ENCODE measurements at places on chromosomes 4 and X. TPM values are rescaled to one million over a fixed set of nuclear protein-coding genes. Genes with fewer than 3 reads are reported as not detected.
A peak's percentile ranks its signal among the peaks of the same experiment; 100 is the strongest.

DNA sequence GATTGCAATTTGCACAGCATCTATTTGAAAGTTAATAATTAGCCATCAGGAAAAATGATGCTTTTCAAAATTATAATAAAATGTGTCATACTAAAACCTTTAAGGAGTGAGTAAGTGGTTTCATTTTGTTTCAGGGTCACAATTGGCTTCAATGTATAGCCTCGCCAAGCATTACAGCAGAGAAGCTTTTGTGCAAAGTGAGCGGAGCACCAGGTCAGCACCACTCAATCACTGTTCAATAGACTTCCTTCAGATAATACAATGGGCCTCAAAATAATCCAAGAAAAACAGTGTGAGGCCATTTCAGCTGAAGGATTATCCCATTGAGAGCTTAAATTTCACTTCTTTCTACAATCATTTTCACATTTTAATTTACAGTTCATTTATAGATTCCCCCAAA, 409.2 kb upstream of the SLIT2 start:
- DNase-seq: no peak

GRCh38 chr4:164408831-164409230, 345.1 kb upstream of the SMIM31 start:
- DNase-seq: no peak

DNA sequence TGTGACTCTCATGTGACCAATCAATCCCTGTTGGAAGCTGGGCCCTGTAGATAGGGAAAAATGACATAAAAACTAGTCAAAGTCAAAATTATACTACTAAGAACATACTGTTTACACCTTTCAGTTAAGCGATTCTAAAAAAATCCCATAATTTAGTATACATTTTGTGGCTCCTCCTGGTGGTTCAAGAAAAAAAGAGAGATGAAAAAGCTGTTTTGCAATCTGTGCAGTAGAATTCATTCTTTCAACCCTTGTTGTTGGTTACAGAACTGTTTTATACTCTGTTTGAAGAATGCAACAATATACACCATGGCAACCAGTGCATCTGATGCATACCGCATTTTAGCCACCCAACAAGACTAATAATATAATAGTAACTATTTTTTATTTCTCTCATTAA, 66.8 kb upstream of the ANK2 start:
- DNase-seq: no peak

DNA sequence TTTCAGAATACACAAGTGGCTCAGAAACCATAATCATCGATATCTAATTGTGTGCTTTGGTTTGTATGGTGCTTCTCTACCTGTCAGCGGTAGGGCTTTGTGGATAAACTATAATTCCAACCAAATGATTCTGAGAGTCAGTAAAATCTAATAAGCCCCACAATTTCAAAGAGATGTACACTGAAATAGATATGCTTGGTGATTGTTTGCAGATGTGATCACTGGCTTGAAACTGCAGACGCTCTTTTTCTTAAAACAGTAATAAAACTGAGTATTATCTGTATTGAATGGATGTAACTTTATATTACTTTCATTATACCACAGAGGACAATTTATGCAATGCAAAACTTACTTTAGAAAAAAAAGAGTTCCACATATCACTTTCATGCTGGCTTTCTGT, 198.8 kb upstream of the ANXA10 start:
- no peak for DNase-seq

DNA sequence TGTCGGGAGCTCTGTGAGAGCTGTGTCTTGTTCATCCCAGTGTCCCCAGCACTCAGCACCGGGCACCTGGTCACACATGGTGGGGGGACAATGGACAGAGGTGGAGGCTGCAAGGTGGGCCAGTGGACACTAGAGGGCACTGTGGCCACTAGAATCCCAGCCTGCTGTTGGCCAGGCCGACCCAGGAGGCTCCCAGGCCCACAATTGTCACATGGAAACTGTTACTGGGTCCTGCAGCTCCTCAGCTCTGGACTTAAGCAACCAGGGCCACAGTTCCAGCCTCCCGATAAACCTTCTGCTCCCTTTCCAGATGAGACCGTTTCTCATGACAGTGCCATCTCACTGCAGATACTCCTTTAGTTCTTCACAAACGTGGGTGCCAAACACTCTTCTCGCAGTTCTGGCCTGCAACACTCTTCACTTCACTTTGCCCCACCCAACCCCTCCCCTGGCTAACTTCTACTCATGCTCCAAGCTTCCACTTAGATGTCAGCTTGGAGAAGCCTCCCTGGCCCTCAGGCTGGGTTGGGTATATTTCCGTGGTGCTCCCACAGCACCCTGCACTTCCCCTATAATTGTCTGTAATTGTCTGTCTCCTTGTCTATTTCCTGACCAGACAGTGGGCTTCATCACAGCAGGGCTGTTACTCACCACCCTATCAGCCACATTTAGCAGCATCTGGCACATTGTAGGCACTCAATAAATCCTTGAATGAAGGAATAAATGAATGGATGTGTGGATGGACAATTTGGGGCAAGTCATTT, 3.5 kb upstream of the IQSEC2 start:
- DNase-seq: peak; percentile 59

- no peak for DNase-seq
Measured at GRCh38 chrX:109889289-109890006, 113.5 kb upstream of the TMEM164 start.

- DNase-seq: no peak
Measured at GRCh38 chr4:95068818-95069478, 311.2 kb downstream of the BMPR1B start.

Gene CXCL11
- 0.53 TPM for total RNA-seq
